ENCODE measurements at places on chromosomes 7 and 10.
A peak's percentile ranks its signal among the peaks of the same experiment; 100 is the strongest.

- ATAC-seq, result peak; percentile 95
These were observed 1.7 kb upstream of the CTNNA3 start for GRCh38 chr10:67697724-67698131.

DNA sequence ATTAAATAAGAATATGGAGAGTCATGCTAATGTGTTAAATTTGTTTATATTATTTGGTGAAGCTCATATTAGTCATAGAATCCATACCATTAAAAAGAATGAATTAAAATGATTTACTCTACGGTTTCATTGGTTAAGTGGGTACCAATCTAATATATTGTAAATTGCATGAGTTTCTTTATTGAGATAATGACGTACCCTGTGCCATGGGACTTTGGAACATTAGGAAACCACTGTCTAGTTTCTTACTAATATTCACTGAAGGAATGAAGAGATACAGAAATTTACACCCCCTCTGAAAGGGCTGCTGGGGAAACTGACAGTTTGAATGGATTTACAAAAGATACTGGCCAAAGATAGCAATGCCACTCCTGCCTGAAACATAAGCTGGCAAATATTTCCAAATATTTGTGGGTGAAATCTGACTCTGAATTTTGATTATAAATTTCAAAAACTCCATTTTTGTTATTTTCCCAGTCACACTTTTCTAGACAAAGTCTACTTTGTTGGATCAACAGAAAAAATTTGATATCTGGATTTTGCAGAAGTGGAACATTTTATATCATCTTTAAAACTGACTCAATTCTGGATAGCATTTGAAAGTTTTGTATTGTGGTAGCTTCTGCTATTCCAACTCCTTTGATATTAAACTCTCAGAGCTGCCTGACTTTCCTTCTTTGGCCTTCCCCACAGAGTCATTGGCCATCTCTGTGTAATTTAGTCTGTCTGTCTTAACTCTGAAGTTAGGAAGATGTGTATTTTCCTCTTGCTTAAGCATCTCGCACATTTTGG lies 22.3 kb downstream of the MDFIC start:
- ATAC-seq, result peak; percentile 26

DNA sequence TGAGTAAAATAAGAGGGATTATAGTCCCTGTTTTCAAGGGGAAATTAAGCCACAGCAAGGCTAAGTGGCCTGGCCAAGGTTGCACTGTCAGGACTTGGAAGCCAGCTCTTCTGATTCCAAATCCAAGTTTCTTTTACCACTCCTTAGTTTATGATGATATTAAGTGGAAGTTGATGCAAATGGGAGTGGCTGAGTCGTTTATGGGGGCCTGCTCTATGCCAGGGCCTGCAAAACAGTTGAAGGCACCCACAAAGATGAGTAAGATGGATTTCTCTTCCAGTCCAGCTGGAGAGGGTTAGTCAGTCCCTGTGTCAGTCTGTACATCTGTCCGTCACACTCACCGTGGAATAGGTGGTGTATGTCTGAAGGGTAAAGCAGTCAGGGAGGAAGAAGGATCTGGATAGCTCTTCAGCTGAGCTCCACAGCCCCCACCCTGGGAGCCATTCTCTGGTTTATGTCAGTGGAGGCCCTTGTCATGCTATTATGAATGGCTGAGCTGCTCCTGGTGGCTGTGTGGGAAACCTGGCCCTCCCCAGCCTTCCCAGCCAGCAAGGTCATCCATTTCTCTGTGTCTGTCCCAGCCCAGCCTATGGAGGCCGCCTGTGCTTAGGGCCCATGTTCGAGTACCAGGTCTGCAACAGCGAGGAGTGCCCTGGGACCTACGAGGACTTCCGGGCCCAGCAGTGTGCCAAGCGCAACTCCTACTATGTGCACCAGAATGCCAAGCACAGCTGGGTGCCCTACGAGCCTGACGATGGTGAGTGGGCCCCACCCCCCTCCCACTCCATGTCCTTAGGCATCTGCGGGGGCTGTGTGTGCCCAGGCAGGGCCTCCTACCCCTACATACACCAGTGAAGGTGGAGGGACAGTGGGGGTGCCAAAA lies 44.5 kb downstream of the TBATA start:
- no peak for ATAC-seq

- no peak for ATAC-seq
These were observed 4.4 kb downstream of the TBX20 start for GRCh38 chr7:35249537-35249907.

DNA sequence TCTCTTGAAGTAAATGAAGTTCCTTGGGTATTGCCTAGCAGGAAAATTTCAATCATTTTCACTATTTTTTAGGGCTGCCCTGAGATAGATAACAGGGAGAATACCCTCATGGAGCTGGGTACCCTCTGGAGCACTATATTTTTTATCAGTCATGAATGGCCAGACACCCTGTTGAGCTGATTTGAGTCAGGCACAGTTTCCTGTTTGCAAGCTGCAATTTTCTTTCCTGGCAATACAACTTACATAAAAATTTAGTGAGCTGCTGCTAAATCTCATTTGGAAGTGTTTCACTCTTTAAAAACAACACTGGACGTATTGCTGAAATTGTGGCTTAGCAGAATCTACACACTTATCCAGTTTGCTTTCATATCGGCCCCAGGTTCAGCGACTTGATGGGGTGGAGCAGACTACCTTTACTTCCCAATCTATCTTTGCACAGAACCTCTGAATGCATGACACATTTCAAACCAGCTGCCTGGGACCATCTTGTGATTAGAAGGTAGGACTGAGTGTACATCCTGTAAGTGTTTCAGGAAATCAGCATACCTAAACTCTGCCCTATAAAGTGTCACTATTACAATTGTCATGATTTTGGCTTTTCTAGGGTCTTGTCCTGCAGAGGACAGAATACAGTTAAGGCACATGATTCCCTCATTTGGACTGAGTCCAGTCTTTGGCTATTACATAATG lies 125.7 kb upstream of the FAM3C start:
- no peak for ATAC-seq

GRCh38 chr7:97011536-97012364 lies 6.4 kb downstream of the DLX6 start:
- no peak for ATAC-seq

- no peak for ATAC-seq
These were observed 148.0 kb upstream of the NRP1 start for GRCh38 chr10:33482486-33482885.

GRCh38 chr10:54496852-54497251 lies 304.2 kb downstream of the PCDH15 start:
- ATAC-seq, result no peak

DNA sequence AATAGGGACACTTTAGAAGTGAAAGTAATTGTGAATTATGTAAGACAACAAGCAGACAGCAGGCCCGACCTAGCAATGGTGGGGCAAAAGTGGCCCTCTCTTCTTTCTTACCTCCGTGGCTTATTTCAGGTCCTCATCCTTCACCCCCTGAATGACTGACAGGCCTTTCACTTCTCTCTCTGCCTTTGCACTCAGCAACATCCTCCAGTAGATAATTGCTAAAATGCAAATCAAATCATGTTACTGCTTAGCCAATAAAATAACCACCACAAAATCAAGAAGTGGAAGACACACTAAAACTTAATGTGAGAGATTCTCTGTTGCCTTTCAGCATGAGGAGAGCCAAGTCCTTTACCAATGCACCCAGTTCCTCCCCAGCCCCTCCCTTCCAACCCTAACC lies 274.6 kb upstream of the ZNF32 start:
- no peak for ATAC-seq

GRCh38 chr7:29091715-29092114 lies 54.6 kb downstream of the CPVL start:
- 0 out of 3 replicates have a peak, but pooled peaks have one; percentile 33 for ATAC-seq

DNA sequence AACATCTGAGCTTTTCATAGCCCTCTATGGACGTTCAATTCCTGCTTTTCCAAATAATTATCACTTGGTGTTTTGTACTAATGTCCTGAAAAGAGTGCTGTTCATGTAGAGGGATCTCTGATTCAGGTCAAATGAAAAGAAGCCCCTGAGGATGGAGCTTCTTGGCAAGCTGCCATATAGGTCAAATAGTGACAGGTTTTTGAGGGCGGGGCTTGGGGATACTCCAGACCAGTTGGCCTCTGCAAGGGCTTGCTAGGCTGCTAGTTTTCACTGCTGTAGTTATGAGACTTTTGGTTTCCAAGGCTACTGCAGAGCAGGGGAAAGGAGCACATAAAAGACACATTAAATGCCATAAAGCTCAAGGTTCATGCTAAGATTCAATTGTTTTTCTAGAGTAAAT lies 257.2 kb upstream of the CACNA2D1 start:
- no peak for ATAC-seq

DNA sequence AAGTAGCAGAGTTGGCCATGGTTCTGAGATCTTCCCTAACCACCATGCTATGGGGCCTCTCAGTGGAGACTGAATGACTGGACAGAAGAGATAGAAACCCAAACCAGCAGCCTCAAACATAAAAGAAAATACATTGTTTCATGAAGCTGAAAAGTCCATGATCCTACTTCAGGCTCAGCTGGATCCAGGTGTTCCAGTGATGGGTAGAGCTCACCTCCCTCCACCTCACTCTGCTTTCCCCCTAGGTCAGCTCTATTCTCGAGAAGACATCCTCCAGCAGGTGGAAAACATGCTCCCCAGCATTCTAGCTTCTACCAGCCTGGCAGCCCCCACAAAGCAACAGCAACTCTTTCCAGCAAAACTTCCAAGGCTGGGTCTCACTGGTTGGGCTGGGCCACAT lies 132.1 kb downstream of the OAT start:
- no peak for ATAC-seq

GRCh38 chr7:31512166-31512565 lies 1.7 kb upstream of the ITPRID1 start:
- ATAC-seq, result no peak

- ATAC-seq, result no peak
These were observed 47.7 kb downstream of the RASGEF1A start for GRCh38 chr10:43218951-43219837.

- ATAC-seq, result no peak
These were observed 104.5 kb upstream of the ZPBP start for GRCh38 chr7:50197549-50197948.

DNA sequence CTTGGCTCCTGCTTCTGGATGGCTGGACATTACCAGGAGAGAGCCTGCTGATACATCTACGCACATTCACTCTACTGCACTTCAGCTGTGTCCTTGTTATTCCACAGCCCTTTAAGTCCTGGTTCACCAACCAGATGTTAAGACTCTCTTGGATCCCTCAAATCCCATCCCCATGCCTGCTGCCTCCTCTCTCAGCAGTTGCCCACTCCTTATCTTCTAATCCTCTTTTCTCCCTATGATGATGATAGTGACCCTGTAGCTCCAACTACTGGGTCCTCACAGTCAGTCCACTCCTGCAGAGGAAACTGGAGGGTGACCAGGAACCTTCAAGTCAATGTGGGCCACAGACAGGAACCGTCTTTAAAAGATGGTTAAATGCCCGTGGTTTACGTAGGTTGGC lies 96.3 kb upstream of the PDCD4 start:
- ATAC-seq, result no peak

GRCh38 chr10:125479059-125479458 lies 203.9 kb downstream of the TEX36 start:
- ATAC-seq, result no peak

DNA sequence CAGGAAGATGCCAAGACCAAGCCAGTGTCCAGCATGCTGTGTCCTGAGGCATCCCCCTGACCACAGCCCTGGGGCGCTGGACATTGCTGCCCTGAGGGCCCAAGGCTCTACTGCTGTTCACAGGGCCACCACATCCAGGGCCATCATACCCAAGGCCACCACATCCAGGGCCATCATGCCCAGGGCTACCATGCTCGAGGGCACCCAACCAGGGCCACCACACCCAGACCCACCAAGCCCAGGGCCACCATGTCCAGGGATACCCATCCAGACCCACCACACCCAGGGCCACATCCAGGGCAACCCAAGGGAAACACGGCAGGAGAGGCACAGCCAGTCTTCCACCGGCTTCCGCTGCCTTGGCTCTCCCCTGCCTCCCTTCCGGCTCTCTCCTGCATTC lies 17.1 kb downstream of the STK32C start:
- no peak for ATAC-seq

- ATAC-seq, result no peak
These were observed 25.1 kb upstream of the ZNF273 start for GRCh38 chr7:64877714-64878610.

DNA sequence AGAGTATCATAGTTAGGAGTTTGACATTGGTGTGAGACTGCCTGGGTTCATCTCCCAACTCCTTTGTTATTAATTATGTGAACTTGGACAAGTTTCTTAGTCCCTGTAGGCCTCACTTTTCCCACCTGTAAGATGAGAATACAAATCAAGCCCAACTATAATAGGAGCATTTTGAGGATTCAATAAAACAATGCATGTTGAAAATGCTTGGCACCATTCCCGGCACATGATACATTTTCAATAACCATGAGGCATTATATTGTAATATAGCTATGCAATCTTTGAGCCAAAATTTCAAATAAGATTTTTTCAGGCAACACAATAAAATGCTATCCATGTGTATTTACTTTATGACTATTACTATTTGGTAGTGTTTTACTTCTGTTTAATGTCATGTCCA lies 229.0 kb upstream of the SP4 start:
- ATAC-seq, result no peak

DNA sequence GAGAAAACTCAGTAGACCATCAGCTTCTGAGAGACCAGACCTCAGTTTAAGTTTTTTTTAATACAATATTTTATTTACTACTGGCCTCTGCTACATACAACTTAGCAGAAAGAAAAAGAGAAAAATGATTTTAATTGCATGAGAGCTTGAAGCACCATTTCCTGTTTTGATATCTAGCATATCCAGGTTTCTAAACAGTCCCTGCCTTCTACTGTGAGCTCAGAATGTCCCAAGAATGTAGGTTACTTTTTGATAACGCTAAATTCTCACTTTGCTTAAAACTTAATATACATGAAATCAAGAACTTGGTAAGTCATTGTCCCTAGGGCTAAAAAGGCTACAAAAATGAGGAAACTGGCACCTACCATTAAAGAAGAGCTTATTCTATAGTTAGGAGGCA lies 7.0 kb downstream of the TMEM243 start:
- ATAC-seq, result no peak

GRCh38 chr10:97475936-97476594 lies 22.2 kb downstream of the MMS19 start:
- ATAC-seq, result no peak

- no peak for ATAC-seq
These were observed 63.8 kb downstream of the ENTPD1 start for GRCh38 chr10:95819620-95820329.

GRCh38 chr10:110009736-110010475 lies 2.1 kb downstream of the ADD3 start:
- no peak for ATAC-seq

Measured in SK-N-SH treated with all-trans-retinoic acid at 6 μM for 48 hours (cell line).